Fibroblast of lung (primary cell): ENCODE measurements at places on chromosomes 11 and 22. TPM values are rescaled to one million over a fixed set of nuclear protein-coding genes. Genes with fewer than 3 reads are reported as not detected.

The PANX3 gene
- not detected in 2 replicates for total RNA-seq

The RHBDD3 gene
- total RNA-seq, result 20.3 and 20.6 TPM in 2 replicates

The ENTHD1 gene
- not detected in 2 replicates for total RNA-seq

The TEX54 gene
- not detected in 2 replicates for total RNA-seq

The ANGPTL5 gene
- total RNA-seq, result 0.17 and 0.77 TPM in 2 replicates

The IL17RA gene
- 5.3 and 5.9 TPM in 2 replicates for total RNA-seq

The CYP2D6 gene
- total RNA-seq, result 0.26 and 0.33 TPM in 2 replicates

The FJX1 gene
- total RNA-seq, result 8.7 and 10.4 TPM in 2 replicates

The CDKN1C gene
- total RNA-seq, result 31.1 and 31.5 TPM in 2 replicates

The OR51E2 gene
- total RNA-seq, result not detected in 2 replicates

The PGA3 gene
- 4.3 TPM in 1 of 2 replicates, not detected in the other for total RNA-seq

The MAP6 gene
- 0.17 and 0.26 TPM in 2 replicates for total RNA-seq

The RGL4 gene
- not detected in 2 replicates for total RNA-seq

The RAB3IL1 gene
- total RNA-seq, result 13.4 TPM in 2 replicates

The MEI1 gene
- total RNA-seq, result 0.26 and 0.33 TPM in 2 replicates

DNA sequence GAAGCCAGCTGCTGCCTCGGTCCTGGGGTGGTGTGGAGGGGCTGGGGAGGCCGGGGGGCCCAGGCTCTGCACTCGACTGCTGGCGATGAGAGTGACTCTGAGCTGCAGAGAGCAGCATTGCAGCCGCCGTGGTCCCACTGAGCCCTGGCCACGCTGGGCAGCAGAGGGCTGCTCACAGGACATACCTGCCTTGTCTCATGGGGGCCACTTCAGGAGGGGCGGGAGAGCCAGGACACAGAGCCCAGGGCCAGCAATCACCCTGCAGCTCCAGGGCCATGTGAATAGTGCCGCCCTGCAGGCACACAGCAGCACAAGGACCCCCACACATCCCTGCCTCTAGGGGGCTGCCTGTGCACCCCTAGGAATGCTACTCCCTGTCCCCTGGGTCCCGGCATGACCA is 147.0 kb downstream of the CRYBB2 start:
- H3K4me1 ChIP-seq, result no peaks in the 10 kb centered on the region
- DNase-seq, result no peak
- H3K27me3 ChIP-seq, result no peaks in the 10 kb centered on the region
- no peak overlapping the region for H3K27ac ChIP-seq

- no peaks in the 10 kb centered on the region for H3K36me3 ChIP-seq
- no peak for DNase-seq
- H3K4me1 ChIP-seq, result peaks cover 22% of the 10 kb centered on the region
- H3K27me3 ChIP-seq, result peaks cover 14% of the 10 kb centered on the region
Measured at GRCh38 chr11:120188371-120188770, 22.5 kb upstream of the OAF start.

GRCh38 chr11:18700375-18700774 is 1.8 kb downstream of the TMEM86A start:
- H3K27me3 ChIP-seq, result peaks cover 16% of the 10 kb centered on the region
- H3K4me1 ChIP-seq, result no peaks in the 10 kb centered on the region

DNA sequence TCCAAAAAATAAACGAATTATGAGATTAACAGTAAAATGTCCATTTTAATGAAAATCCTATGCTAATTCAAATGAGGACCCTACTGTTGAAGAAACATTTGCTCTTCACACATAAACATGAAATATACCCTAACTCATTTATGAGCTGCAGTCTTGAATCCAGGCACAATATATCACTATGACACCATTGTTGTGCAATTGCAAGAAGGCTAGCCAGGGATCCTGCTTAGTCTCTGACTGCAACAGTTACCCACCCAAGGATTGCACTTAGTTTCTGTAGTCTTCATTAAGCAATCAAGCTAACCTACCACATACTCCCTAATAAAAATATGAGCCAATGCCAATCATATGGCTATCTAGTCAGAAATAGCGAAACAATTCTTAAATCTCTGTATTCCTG is 981.0 kb upstream of the FAT3 start:
- H3K4me1 ChIP-seq, result no peaks in the 10 kb centered on the region
- peak; percentile 87 for DNase-seq
- H3K4me3 ChIP-seq, result no peak overlapping the region
- no peak overlapping the region for H3K27ac ChIP-seq

DNA sequence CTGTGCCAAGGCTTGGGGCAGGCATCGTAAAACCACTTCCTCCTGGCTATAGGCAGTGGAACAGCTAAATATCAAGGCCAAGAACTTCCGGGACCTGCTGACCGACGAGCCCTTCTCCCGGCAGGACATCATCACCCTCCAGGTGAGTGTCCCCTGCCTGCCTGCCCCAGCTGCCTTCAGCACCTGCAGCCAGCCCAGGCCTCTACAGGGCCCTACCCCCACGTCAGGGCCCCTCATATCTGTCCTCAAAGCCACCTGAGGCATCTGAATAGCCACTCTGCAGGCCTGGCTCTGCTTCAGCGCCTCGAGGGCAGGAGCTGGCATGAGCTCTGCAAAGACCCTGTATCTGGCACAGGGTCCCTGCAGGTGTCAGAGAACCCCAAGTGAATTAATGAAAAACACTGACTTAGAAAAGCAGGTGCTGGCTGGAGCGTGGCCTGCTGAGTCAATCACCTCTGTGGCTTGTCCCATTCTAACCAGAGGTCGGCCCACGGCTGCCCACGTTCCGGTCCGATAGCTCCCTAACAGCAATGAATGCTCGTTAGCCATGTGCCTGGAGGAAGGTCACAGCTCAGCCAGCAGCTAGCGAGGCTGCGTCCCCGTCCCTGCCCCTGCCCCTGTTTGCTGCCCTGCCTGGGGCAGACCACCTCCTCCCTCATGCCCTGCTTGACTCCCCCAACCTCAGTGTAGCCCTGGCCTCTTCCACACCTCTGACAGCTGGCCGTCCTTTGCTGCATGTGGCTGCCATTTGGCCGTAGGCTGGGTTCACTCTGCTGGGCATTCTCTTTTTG is 16.8 kb downstream of the PPIL2 start:
- no peak overlapping the region for H3K27ac ChIP-seq
- no peak for DNase-seq
- H3K27me3 ChIP-seq, result no peaks in the 10 kb centered on the region
- H3K36me3 ChIP-seq, result peaks cover 17% of the 10 kb centered on the region

GRCh38 chr11:126764231-126764630 is 236.3 kb downstream of the KIRREL3 start:
- no peak overlapping the region for H3K4me3 ChIP-seq
- no peak for DNase-seq
- H3K27ac ChIP-seq, result no peak overlapping the region

DNA sequence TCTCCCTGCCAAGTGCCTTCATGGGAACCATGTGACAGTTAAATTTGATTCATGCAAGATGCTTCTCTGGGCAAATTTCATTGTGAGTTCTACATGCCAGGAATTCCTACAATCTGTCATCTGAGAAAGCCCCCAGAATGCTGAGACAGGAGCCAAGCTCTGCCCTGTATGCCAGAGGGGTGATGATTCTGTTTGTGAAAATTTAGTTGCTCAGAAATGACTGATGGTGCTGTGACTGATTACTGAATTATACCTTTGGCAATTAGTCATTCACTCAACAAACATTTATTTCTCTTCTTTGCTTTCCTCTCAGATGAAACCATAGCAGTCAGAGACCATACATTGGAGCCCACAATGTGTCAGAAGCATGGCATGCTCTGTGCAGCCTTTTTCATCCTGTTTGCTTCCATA is 69.0 kb upstream of the ZBED5 start:
- peaks cover 12% of the 10 kb centered on the region for H3K4me1 ChIP-seq
- no peaks in the 10 kb centered on the region for H3K27me3 ChIP-seq
- no peaks in the 10 kb centered on the region for H3K36me3 ChIP-seq
- no peak for DNase-seq
- H3K4me3 ChIP-seq, result no peak overlapping the region

DNA sequence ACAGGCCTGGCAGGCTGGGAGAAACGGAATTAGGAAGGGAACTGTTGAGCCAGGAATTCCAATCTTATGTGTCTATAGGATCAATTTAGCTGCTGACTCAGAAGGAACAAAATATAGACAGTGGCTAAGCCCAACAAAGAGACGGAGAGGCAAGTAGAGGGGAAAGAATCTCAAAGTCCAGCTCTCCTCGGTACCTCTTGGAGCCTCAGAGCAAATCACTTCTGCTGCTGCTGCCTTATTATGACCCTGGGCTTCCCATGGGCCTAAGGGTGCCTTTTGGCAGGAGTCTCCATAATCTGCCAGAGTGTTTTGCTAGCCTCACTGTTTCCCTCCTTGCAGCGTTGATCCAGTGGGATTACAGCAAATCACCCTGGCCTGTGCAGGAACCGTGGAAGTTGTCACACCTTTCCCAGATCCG is 31.7 kb downstream of the PAX6 start:
- H3K27ac ChIP-seq, result no peak overlapping the region
- H3K4me1 ChIP-seq, result no peaks in the 10 kb centered on the region
- H3K27me3 ChIP-seq, result no peaks in the 10 kb centered on the region

- no peak within 1 kb of the TSS for H3K27ac ChIP-seq
- no peaks in the 10 kb centered on the region for H3K4me1 ChIP-seq
- no peak for DNase-seq
- H3K36me3 ChIP-seq, result no peaks in the 10 kb centered on the region
Measured at GRCh38 chr11:32435511-32435941, at the start of gene WT1. TSS of gene WT1 (minus strand) at chr11:32435539.

GRCh38 chr11:92511522-92512203 is 287.0 kb downstream of the FAT3 start:
- H3K36me3 ChIP-seq, result no peaks in the 10 kb centered on the region
- no peak overlapping the region for H3K4me3 ChIP-seq
- no peaks in the 10 kb centered on the region for H3K27me3 ChIP-seq
- no peaks in the 10 kb centered on the region for H3K4me1 ChIP-seq

DNA sequence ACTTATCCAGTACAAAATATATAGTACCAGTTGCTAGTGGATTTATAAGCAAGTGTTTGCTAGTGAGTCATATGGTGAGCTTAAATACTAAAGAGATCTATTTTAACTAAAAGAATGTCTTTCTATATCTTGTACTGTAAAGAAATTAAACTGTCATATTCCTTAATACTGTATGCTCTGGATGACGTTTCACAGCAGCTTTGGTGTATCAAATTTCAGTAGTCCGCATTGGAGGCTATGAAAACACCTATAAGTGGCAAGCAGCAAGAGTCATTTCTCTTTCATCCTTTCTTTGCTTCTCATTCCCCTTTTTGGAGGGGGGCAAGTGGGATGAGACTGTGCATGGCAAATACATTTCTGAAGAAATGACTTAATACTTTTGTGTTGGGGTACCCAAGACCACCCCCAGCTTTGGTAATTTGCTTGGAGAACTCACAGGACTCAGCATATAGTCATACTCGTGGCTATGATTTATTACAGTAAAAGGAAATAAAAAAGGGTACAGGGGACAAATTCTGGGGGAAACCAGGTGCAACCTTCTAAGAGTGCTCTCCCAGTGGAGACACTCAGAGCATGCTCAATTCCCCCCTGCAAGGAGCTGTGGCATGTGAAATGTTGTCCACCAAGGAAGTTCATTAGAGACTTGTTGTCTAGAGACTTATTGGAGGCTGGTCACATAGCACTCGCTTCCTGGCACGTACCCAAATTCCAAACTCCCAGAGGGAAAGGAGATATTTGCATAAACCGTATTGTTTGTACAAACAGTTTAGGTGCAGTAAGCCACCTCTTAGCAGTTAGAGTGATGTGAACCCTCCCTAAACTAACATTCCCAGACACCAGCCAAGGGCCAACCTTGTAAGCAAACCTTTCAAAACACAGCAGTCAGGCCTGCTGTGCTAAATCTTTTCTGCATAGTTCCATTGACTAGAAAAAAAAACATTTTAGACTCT is 210.8 kb downstream of the PGR start:
- no peak overlapping the region for H3K4me3 ChIP-seq
- no peak overlapping the region for H3K27ac ChIP-seq
- H3K27me3 ChIP-seq, result no peaks in the 10 kb centered on the region
- no peaks in the 10 kb centered on the region for H3K36me3 ChIP-seq

DNA sequence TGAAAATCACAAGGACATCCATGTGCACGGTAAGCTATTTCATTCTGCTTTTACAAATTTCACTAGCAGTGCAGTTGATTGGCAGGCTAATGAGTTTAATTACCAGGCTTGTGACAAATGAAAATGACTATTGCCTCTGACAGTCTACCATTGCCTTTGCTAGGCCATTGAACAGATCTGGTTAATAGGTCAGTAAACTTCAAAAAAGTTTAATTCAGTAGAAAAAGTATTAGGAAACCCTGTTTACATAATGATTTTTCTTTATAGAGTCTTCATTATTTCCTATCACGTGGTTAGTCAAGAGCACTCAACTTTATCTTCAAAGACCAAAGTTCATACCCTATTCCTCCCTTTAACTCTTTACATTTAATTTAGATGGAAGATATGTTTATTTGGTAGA is 77.0 kb downstream of the PRMT3 start:
- H3K36me3 ChIP-seq, result no peaks in the 10 kb centered on the region
- H3K27ac ChIP-seq, result no peak overlapping the region
- no peaks in the 10 kb centered on the region for H3K27me3 ChIP-seq
- no peaks in the 10 kb centered on the region for H3K4me1 ChIP-seq

DNA sequence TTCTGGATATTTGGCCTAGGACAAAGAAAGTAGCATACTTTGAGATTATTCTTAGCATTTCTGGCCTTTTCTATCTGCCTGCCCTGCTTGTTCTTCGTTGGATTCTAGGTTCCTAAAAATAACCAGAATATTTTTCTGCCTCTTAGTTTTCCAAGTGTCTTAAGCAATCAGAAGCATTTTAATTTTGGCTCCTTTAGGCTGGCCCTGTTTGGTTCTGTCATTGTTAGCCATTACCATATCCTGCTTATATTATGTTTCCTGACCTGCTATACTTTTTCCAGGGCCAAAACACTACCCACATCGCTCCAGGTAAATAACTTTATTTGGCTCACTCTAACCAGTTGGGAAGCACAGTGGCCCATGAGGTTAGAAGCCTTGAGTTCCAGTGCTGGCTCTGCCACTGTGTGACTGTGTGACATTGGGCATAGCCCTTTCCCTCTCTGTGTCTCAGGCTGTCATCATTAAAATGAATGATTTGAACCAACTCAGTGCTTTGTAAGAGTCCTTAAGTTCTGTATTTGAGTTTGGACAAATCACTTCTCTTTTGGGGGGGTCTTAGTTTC is 91.1 kb downstream of the STIM1 start:
- peaks cover 10% of the 10 kb centered on the region for H3K4me1 ChIP-seq
- DNase-seq, result no peak
- no peak overlapping the region for H3K4me3 ChIP-seq
- H3K27me3 ChIP-seq, result no peaks in the 10 kb centered on the region
- H3K36me3 ChIP-seq, result no peaks in the 10 kb centered on the region

DNA sequence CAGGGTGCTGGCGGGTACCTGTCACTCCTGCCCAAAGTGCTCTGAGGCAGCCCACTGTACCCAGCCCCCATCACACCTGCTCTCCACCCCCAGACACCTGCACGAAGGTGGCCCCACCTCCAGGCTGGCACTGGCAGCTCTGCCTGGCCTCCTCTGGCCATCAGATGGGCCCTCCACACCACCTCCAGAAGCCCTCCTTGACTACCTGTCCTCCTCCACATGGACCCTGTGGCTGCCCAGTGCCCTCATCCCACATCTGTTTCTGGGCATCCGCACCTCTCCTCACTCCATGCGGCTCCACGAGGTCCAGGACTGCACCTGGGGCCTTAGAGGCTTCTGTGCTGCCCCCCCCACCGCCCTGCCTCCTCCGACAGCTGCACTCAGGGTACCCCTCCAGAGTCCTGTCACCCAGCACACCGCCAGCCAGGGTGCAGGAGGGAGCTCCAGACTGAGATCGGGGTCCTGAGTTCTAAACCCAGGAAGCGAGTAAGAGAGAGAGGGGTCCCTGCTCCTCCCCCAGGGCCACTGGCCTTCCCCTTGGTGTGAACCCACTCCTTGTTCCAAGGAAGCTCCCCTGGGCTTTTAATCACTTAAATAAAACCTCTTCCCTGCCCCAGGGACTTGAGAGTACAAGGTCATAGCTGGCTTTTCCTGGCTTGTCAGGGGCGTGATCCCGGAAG is 1.7 kb downstream of the CTSD start:
- H3K4me1 ChIP-seq, result peaks cover 29% of the 10 kb centered on the region
- peaks cover 10% of the 10 kb centered on the region for H3K36me3 ChIP-seq
- peak overlapping the region; percentile 16 for H3K27ac ChIP-seq
- no peak for DNase-seq
